ENCODE measurements at places on chromosomes 7 and 10.

DNA sequence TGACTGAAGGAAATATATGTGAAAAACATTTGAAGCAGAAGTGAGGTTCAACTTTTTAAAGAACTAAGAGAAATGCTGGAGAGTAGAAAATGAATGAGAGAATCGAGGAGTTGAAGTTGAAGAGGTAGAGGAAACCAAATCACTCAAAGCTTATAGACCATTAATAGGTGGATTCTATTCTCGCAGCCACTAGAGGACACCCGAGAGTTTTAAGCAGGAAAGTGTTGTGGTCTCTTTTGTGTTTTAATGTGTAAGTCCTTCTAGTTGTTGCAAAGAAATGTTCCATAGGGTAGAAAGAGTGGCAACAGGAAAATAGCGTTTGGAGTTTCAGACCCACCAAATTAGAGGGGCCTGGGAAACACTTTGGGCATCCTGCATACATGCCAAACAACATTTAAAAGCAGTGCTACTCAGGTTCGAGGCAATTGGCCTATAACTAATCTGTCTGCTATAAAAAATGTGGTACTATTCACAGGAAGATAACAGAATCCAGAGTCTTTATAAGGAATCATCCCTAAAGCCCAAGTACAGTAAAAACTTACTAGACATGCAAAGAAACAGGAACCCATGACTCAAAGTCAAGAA is 75.3 kb upstream of the TAS2R16 start:
- no peak for DNase-seq

- DNase-seq = no peak
Measured at GRCh38 chr7:139651308-139651707, 126.5 kb downstream of the HIPK2 start.

- peak; percentile 70 for DNase-seq
Measured at GRCh38 chr10:88952647-88953111, at the start of gene ACTA2. TSS of gene ACTA2 (minus strand) at chr10:88952773. CDS start at chr10:88948930, 3,843 bp downstream.

DNA sequence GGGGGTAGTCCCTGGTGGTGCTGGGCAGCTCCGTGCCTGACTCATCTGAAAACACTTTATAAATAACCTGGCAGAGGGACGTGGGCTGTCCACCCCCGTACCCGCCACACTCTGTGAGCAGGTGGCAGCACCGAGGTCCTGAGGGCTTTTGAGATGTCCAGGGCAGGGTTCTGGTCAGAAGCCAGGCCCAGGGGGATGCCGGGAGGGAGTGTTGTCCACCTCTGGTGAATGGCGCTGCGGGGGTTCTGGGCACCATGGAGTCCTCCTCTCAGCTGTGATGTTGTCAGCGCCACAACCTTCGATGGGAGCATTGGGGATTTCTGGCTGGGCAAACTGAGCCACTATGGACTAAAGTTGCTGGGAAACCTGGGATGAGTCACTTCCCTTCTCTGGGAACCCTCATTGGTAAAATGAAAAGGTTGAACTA is 27.4 kb upstream of the GOLGA7B start:
- DNase-seq = no peak

DNA sequence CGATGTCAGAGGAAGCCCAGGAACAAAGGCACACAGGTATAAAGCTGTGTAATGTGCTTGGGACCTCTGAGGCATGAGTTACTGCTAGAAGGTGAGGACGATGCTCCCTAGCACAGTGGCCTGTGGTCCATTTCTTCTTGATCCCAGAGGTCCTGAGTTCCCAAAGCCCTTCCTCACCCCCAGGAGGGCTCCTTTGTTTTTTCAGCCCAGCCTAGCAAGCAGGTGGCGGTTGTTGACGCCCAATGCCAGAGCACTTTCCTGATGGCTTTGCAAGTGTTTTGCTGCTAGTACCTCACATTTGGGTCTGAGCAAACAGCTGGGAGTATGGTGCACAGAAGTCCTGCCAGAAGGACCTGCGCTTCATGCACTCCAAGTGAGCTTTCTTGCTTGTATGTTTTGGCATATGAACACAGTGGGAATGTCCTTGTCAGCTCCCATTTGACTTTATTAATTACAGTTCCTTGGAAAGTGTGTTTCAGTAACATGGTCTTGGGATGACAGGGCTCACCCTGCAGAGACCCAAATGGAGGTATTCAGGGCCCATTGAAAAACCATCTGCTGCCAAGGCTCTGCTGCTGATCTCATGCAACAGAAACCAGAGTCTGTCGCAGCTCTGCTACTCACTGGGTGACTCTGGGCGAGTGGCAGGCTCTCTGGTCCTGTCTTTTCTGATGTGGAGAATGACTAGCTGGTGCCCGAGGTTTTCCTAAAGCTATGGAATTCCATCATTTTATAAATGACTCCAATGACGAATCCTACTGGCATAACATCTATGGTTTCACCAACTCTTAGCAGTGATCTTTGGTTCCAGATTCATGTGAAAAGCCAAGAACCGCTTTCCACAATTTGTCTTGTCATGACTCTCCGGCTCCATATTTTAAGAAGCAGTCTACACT is 134.9 kb downstream of the ARID5B start:
- DNase-seq = no peak

DNA sequence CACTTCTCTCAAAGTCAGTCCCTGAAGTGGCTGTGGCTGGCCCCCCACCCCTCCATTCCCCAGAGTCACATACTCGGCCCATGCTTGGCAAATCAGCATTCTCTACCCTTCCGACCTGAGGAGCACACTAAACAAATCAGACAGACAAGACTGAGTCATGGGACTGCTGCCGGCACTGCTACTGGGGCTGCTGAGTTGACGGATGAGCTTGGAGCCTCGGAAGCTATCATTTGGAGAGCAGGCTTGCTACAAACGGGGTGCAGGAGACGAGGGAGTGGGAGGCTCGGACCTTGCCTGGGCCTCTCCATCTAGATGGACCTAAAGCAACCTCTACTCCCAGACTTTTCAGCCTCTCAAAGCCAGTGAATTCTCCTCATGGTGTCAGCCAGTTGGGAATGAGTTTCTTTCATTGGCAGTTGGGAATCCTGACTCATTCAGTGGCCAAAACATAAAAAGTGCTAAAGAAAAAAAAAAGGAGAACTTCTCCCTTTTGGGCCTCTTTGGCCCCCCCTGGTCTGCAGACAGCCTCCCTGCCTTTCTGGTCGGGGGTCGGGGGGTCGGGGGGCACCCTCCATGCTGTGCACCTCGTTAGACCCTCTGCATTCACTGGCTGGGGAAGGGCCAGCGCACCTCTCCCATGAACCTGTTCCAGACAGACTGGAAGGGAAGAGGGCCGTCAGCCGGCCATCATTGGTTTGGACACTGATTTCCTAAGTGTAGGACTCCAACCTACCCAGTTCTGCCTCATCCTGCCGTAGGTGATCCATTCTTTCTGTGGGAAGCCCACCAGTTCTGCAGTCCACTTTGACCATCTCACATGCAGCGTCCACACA is 52.3 kb upstream of the COL13A1 start:
- DNase-seq = no peak

GRCh38 chr10:110436554-110437350 is 61.0 kb upstream of the DUSP5 start:
- no peak for DNase-seq

GRCh38 chr10:7787857-7788638 is at the start of the genes ATP5F1C and KIN:
TSS of gene ATP5F1C (plus strand) at chr10:7788177. CDS start at chr10:7788208, 31 bp downstream.
TSS of gene KIN (minus strand) at chr10:7787993. CDS start at chr10:7787933, 60 bp downstream.
- DNase-seq = peak; percentile 98

DNA sequence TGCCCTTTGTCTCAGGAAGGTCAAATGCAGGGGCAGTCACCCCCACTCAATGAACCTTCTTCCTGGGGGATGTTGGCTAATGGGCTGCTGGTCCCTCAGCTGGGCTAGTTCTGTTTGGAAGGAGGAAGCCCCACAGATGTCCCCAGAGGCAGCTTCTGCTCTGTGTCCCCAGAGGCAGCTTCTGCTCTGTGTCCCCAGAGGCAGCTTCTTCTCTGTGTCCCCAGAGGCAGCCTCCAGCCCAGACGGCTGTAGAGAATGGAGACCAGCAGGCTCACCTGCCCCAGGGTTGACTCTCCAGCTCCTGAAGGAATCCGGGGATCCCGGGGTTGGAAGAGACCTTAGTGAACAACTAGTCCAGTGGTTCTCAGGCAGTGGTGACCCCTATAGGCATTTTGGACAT is 62.5 kb upstream of the LEP start:
- no peak for DNase-seq

DNA sequence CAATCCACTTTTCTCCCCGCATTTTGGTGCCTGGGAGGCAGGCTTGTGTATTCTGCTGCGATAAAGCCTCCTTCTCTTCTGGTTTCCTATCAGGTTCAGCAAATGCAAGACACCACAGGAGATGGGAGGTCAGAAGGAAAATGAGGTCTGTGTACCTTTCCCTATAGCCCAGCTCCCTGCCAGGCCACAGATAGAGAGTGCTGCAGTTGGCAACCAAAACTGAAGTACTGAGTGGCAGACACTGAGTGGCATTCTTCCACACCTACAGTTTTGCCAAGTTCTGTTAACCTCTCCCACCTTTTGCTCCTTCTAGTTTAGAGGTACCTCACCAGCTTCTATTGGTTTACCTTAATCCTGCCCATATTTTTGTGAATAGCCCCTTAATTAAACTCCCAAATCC is 948.4 kb downstream of the SORCS1 start:
- no peak for DNase-seq

GRCh38 chr7:106109521-106110237 is 2.4 kb downstream of the SYPL1 start:
- no peak for DNase-seq

- no peak for DNase-seq
Measured at GRCh38 chr7:54705436-54705835, 53.6 kb downstream of the SEC61G start.

DNA sequence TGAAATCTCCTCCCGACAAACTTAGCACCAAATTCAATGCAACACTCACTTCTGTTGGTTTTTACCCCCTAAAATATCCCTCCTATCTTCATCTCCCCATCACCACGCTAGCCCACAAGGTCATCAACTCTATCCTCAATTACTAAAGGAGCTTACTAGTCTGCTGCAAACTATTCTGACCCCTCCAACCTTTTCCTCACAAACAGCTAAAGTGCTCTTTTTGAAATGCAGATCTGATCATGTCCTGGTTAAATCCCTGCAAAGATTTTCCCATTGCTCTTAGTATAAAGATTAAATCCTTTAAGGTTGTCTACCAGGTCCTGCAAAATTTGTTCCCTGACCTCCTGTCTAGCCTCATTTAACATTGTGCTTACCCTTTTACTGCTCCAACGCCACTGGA is 8.6 kb downstream of the SGCE start:
- DNase-seq = no peak

DNA sequence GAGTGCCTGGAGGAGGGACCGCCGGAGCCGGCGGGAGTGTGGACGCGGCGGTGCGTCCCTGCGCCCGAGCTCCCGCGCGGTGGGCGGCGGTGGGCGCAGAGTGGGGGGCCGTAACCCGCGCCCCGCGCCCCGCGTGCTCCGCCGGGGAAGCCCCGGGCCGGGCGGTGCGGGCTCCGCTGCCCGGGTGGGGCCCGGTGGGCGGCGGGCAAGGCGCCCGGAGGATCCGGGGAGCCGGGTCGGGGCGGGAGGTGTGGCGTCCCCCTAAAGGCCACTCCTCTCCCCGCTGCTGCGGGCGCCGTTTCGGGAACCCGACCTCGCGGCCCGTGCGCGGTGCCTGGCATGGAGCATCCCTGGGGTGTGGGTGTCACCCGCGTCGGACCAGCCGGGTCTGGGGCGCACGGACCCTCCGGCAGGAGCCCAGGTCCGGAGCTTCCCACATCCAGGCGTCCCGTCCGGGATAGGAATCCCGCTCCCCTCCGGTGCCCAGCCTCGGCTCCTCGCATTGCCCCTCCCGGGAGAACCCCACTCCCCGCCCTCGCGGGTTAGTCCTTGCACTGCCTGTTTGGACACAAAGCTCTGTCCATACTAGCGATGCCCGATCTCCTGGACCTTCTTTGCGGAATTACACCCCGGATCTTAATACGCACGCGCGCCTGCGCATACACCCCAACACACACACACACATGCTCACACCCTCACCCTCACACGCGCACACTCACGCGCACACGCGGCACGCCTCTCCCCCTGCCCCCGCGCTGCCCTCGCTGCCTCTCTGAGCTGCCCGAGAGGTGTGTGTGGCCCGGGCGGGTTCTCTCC is 723 bp downstream of the MTURN start:
- peak; percentile 87 for DNase-seq

DNA sequence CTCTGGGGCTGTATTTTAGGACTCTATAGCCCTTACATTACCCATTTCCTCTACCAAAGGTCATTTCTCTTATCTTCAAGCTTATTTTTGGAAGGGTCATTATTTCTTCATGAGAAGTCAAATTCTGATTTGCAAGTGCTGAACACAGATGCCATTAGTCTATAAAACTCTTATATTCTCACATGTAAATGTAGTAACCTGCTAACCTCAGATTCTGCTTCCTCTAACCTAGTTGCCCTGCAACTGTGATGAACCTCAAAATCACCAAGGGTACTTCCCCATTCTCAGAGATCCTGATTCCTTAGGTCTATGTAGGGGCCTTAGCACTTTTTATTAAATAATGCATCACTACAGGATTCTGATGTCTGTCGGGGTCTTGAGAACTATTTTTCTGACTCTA is 6.3 kb downstream of the FAS start:
- DNase-seq = no peak

GRCh38 chr10:9243941-9244411 is 1189.5 kb downstream of the GATA3 start:
- DNase-seq = no peak

DNA sequence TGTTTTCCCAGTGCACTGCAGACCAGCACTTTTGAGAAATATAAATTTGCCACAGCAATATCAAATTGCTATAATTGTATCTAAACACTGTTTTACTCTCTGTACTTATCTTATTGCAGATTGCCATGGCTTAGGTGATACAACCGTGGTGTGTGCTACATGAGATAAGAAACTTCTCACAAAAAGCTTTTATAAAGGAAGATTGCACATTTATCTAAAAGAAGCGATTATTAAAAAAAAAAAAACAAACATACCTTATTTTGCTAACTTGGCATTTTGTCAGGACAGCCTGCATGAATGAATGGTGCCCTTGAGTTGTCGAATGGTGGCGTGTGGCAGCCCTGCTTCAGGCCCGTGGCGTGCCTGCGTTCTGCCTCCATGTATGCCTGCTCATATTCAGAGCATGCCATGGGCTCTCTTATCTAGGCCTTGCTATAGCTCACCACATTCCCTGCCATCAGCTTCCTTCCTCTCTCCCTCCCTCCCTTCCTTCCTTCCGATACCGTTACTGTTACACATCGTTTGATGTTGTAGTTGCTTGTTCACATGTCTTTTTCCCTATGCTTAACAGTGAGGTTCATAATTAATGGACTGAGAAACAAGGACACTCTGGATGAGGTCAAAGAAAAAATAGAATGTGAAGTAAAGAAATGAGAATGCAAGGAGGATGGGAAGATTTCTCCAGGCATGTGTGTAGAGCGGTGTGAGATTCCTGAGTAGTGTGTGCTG is 34.9 kb downstream of the PRKAR2B start:
- no peak for DNase-seq

- no peak for DNase-seq
Measured at GRCh38 chr10:97019213-97019844, 166.4 kb downstream of the SLIT1 start.

GRCh38 chr7:93860261-93860660 is 30.3 kb downstream of the TFPI2 start:
- DNase-seq = no peak

- no peak for DNase-seq
Measured at GRCh38 chr10:4246881-4247358, 461.9 kb upstream of the KLF6 start.

DNA sequence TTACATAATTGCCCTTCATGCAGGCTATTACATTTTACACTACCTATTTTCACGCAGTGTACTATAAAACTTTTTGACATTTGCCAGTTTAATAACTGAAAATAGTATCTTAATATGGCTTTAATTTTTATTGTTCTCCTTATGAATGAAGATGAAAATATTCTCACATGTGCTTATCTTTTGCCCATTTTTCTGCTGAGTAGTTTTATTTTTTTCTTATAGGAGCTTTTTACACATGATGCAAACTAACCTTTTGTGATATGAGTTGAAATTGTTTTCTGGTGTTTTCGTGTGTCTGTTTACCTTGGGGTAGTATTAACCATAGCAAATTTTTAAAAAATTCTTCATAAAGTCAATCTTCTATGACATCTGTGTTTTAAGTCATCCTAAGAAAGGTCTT is 26.3 kb downstream of the OR9A2 start:
- no peak for DNase-seq

Data from lung (tissue), 17 donors.